Mammary epithelial cell (primary cell): ENCODE measurements at places on chromosomes 7 and 10.

DNA sequence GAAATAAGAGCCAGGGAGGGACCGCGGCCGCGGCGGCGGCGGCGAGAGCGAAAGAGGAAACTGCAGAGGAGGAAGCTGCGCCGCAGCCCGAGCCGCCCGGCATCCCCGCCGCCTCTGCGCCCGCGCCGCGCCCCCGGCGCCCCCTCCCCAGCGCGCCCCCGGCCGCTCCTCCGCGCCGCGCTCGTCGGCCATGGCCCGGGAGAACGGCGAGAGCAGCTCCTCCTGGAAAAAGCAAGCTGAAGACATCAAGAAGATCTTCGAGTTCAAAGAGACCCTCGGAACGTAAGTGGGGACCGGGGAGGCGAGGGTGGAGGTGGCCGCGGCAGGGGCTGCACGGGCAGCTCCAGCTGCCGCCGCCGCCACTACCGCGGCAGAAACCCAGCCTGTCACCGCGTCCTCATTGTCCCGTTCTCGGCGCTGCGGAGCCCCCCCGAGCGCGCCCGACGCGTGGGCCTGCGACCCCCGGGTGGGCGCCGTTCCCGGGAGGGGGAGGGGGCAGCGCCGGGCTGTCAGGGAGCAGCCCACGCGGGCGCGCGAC lies 351 bp downstream of the CAMK1D start:
- DNase-seq, result no peak

DNA sequence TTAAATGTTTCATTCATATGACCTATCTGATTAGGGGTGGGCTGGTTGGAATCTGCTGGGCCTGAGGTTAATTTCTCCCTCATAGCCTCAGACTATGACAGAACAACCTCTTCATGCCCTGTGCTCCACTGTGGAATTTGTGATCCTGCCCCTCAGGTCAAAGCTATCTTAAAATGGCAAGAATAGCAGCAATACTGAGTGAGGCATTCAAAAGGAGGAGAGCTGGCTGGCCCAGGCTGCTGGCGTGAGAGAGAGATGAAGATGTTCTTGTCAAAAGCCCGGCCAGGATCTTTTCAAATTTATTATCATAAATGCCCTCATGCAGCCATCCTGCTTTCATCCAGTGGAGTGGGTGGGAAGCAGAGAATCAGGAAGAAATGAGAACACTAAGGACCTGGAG lies 41.8 kb upstream of the PLCE1 start:
- no peak for DNase-seq

DNA sequence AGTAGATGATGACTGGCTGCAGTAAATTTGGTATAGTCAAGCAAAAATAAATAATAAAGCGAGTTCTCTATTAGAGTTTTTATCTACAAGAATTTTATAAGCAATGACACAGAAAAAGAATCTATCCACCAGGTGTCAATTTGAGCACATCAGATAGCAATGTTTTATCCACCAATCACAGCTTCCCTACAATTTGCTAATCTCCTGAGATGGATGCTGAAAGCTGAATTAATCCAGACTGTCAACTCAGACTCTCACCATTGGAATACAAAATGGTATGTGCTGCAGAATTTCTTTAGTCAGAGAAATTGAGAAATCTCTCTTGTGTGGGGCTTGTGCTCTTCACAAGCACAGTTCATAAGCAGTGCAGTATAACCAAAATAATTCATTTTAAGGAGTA lies 888.9 kb upstream of the GHITM start:
- DNase-seq, result no peak

GRCh38 chr7:87344446-87344845 lies 1.0 kb upstream of the CROT start:
- DNase-seq, result peak; percentile 58

DNA sequence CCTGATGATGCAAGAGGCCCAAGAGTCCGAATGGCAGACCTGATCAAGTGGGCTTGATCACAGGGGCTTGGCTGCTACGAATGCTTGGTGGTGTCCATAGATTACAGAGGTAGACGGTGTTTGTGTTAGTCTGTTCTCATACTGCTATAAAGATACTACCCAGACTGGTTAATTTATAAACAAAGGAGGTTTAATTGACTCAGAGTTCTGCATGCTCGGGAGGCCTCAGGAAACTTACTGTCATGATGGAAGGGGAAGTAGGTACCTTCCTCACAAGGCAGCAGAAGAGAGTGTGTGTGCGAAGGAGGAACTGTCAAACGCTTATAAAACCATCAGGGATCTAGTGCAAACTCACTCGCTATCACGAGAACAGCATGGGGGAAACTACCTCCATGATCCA lies 268.9 kb upstream of the KLF6 start:
- no peak for DNase-seq

DNA sequence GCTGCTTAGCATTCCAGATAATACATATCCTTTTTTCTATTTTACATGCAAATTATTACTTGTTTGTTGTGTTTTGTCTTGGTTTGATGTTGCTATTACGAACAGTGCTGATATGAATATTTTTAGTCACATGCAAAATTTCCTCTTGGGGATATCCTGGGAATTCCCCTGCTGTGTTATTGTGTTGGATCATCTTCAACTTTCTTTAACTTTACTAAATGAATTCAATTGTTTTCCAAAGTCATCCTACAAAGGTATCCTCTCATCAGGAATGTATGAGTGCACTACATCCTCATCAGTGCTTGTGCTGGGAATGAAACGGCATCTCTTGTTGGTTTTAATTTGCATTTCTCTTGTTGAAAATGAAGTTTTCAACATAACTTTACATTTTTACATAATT lies 87.1 kb downstream of the AASS start:
- peak; percentile 7 for DNase-seq

- DNase-seq, result no peak
Observed at GRCh38 chr7:29196191-29196590, 1.6 kb downstream of the CHN2 start.

DNA sequence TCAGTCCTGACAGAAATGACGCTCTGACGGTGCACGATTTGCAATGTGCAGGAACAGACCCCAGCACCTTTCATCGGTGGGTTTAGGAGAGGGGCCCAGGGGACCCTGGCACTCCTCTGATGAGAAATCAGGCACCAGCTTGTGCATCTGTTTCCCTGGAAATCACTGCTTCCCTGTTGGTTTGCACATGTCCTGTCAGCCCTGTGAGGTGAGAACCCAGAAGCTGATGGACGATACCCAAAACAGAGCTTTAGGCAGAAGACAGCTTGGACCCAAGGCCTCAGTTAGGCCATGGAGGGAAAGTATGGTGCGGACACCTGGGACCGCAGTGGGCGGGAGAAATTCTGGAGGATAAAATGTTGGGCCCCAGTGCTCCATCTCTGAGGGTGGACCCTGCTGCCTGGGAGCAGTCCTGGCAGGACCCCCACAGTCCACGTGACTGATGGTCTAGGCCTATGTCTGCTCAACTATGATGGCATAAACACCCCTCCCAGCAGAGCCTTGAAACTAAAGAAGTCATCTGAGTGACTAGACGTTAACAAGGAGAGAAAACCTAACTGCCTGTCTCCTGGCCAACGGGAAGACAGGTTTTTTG lies 242.8 kb downstream of the PTPRN2 start:
- DNase-seq, result no peak

DNA sequence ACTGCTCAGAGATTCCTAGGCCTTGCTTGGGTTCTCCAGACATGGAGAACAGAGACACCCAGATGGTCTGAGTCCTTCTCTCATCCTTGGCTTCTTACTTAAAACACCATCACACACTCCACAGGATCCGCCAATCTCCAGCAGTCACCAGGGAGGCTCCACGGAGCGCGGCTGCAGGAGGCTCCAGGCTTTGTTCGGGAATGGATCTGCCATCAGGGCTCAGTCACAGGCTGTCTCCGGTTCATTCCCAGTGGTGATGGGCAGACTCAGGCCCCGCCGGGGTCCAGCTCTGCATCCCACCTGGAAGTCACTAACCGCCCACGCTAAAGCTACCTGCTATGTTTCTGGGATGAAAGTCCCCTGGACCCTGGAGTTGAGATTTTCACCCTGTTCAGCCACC lies 312.9 kb downstream of the TCERG1L start:
- no peak for DNase-seq

DNA sequence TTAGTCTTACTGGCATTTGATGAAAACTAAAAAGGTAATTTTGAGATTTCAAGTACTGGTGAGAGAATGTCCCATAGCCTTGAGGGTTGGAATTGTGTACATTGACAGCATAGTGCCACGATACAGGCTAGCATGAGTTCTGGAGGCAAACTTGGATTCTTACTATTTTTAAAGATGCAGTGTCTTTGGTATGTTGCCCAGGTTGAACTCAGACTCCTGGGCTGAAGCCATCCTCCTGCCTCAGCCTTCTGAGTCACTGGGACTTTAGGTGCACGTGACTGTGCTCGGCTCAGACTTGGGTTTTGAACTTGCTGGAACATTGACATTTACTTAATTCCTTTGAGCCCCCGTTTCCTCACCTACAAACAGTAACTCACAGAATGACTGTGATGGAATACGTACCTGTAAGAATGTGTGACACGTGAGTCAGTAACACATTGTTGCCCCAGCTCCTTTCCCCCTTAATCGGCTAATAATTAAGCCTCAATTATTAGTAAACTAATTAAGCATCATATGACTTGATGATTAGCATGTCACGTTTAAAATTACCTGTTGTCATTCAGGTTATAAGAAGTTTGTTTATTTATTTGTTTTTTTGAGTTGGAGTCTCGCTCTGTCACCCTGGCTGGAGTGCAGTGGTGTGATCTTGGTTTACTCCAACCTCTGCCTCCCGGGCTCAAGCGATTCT lies 10.6 kb downstream of the DNAJB6 start:
- peak; percentile 83 for DNase-seq

- DNase-seq, result no peak
Observed at GRCh38 chr7:29040579-29040925, 82.4 kb upstream of the TRIL start.

DNA sequence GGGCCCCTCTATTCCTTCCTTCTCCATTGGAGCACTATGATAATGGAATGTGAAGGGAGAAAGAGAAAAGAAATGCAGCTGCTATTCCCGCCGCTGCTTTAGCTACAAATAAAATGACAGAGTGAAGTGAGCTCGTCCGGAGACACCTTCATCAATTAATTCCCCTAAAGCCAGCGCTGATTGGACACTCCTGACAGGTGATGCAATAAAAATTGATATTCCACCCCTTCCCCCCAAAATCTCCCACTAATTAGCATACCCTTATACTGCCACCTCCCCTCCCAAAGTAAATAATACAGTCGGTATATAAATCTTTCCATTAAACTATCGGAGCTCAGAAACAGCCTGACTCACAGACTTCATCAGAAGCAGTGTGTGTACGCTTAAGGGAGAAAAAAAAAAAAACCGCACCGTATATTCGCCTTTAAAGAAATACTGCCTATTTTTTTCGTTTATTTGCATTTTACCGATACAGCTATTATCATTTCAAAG lies 7.3 kb downstream of the SKIDA1 start:
- peak; percentile 54 for DNase-seq

DNA sequence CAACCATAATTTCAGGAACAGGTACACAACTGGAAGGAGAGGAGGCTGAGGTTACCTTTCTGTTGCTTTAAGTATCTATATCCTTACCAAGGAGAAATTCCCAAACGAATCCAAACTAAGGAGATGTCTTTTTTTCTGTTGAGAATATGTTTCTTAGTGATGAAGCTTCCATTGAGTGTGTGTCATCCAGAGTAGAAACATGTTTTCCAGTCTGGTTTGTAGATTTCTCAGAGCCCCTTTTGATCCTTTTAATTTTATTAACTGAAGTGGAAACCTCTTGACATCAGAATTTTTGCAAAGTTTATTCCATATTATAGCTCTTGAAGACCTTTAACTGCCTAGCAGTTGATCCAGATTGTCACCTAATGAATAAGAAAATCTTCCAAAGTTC lies 207.1 kb upstream of the FERD3L start:
- no peak for DNase-seq

GRCh38 chr7:43754596-43754995 lies 3.9 kb upstream of the BLVRA start:
- no peak for DNase-seq

GRCh38 chr10:82308641-82309040 lies 433.6 kb downstream of the NRG3 start:
- DNase-seq, result no peak

- peak; percentile 57 for DNase-seq
Observed at GRCh38 chr10:42866115-42866995, 83.8 kb downstream of the BMS1 start.

- peak; percentile 6 for DNase-seq
Observed at GRCh38 chr7:85529201-85529600, 342.3 kb upstream of the SEMA3D start.

GRCh38 chr7:68821846-68822245 lies 776.4 kb upstream of the AUTS2 start:
- DNase-seq, result no peak

- no peak for DNase-seq
Observed at GRCh38 chr10:17669185-17669872, 25.4 kb downstream of the STAM start.

- DNase-seq, result no peak
Observed at GRCh38 chr7:45212606-45213005, 55.0 kb downstream of the RAMP3 start.

GRCh38 chr7:135299235-135299634 lies 65.6 kb downstream of the STRA8 start:
- DNase-seq, result no peak

DNA sequence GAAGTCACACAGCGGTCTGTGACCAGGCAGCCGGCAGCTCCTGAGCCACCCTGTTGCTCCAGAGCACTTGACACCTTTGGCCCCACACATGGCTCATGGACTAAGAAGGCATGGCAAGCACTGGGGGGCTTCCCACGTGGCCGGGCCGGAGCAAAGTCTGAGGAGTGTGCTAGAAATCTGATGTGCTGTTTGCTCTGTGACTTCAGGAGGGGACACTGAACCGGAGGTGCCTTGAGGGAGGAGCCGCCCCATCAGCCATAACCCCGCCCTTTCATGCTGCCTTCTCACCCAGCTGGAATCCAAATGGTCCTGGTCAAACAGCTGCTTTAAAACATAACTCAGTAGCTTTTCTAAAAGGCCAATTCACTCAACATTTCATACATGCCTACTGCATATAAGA lies 33.5 kb downstream of the PROSER2 start:
- DNase-seq, result no peak

- DNase-seq, result peak; percentile 36
Observed at GRCh38 chr10:24958721-24959381, 6.4 kb upstream of the PRTFDC1 start.

DNA sequence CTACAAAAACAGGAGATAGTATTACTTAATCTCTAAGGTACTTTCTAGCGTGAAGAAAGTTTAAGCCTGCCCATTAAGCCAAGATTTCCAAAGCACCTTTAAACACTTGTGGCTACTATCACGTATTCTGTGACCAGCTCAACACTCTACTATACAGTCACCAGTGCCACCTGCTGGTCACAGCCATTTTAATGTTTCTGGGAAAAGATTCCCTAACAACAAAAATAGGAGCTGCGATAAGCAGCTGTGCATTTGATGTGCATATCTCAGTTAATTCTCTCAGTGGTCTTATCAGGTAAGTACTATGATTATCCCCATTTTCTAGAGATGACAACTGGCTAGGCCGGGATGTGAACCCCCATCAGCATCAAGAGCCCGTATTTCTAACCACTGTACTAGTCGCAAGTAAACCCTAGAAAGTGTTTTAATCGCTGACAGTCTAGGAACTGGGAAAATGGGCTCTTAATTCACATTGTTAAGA lies 860 bp downstream of the SEC31B start:
- peak; percentile 63 for DNase-seq

GRCh38 chr7:25720427-25720826 lies 431.6 kb upstream of the NFE2L3 start:
- DNase-seq, result peak; percentile 1

GRCh38 chr7:117349570-117349969 lies 26.7 kb upstream of the WNT2 start:
- DNase-seq, result no peak
